ENCODE measurements at places on chromosomes 7 and 10.
A peak's percentile ranks its signal among the peaks of the same experiment; 100 is the strongest.

GRCh38 chr7:325051-325798, 35.3 kb downstream of the FOXL3 start:
- no peak for DNase-seq

DNA sequence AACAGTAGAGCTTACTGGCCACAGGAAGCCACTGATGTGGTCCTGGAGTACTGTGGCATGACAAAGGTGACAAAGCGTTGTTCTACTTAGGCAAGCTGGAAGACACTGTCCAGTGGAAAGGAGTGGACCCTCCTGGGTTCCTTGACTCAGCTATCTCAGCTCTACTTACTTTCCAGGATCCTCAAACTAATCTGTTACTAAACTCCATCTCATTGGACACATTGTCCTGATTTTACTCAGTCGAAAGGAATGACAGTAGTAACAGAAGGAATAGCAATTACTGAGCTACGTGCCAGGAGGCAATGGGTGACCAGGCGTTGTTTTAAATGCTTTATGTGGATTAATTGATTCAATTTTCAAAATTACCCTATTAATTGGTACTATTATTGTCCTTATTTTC, 41.6 kb downstream of the ABLIM1 start:
- DNase-seq: no peak

GRCh38 chr7:133724694-133725093, 402.4 kb upstream of the LRGUK start:
- no peak for DNase-seq

- DNase-seq: no peak
Observed at GRCh38 chr7:83362871-83363550, 200.3 kb upstream of the PCLO start.

GRCh38 chr10:21705828-21706176, 171.8 kb downstream of the MLLT10 start:
- no peak for DNase-seq

DNA sequence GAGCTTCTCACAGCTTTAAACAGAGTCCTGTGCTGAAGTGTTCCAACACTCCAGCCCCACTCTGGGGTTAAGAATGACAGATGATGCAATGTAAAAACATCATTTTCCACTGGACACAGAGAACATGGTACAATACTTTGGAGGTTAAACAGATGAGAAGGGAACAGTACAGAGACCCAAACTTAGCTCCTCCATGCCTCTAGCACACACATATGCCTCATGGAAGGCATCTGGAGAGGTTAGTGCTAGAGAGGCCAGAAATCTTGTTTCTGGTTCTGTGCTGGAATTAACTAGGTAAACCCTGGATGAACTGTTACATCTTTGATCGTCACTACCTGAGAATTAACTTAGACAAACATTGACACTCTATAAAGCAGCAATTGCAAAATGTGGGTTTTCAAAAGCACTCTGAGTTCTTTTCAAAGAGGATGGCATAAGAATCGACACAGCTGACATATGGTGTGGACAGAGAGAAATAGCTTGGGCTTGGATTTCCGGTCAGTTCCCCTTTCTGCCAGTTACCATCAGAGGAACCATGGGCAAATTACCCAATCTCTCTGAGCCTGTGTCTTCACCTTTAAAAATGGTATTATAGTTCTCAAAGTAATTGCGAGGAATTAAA, 81.9 kb downstream of the KCNMA1 start:
- no peak for DNase-seq

- DNase-seq: no peak
Observed at GRCh38 chr7:102208826-102209225, 77.8 kb upstream of the SH2B2 start.

GRCh38 chr7:151796091-151796870, 80.6 kb downstream of the PRKAG2 start:
- no peak for DNase-seq

DNA sequence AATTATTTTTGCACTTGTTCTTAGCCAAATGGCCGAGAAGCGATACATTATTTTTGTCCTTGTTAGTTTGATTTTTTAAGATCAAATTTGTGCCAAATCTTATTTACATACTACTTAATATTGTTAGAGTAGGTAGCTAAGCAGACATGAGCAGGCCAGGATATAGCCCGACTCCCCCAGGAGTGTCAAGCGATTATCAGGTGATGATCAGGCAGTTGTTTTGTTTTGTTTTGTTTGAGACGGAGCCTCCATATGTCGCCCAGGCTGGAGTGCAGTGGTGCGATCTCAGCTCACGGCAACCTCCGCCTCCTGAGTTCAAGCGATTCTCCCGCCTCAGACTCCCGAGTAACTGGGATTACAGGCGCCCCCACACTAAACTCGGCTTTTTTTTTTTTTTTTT, 71.1 kb downstream of the LYZL2 start:
- no peak for DNase-seq

DNA sequence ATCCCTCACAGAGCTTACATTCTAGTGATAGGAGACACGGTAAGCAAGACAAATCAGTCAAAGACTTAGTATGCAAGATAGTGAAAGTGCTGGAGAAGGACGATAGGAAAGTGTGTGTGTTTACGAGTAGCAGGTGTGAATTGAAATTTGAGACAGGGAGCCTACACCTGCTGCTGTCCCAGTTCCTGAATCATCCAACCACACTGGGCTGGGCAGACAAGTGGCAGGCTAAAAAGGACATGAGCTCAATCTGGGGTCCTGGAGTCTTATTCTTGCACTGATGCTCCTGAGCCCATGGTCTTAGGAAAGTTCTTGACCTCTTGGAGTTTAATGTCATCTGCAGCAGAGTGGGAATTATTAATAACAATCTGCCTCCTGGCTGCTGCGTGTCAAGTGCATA, 16.2 kb downstream of the RBP3 start:
- DNase-seq: no peak

- DNase-seq: no peak
Observed at GRCh38 chr7:149253665-149254064, 8.3 kb upstream of the ZNF783 start.

DNA sequence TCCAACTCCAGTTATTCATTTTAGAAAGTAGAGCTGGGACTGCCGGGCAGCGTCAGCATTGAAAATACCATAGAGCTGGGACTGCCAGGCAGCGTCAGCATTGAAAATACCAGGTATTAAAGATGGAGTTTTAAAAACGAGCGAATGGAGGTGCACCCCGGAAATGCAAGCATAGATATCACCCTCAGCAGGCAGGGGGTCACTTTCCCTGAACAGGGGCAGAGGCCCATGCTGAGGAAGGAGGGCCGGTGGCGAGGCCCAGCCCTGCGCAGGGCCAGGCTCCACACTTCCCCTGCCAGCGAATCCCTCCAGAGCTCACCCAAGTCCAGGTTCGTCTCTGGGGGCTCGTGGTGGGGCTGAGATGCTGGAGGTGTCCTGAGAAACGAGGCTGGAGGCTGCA, 84.8 kb upstream of the DIP2C start:
- no peak for DNase-seq

GRCh38 chr10:64508029-64508661, 986.9 kb downstream of the REEP3 start:
- DNase-seq: no peak

DNA sequence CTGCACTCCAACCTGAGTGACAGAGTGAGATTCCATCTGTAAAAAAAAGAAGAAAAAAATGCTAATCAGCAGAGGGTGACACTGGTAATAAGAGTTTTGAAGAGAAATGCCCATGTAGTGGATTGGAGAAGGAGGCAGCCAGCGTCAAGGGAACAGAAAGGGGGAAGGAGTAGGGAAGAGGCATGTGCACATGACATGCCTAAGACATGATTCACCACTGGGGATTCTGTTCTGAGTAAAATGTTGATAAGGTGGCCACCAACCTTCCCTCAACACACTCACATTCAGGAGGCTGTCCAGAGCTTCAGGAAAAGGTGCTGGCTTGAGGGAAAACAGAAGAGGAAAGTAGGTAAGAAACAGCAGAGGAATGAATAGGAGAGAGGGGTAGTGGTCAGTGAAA, 39.9 kb downstream of the AKR1D1 start:
- no peak for DNase-seq

GRCh38 chr7:107690611-107691010, 30.0 kb downstream of the SLC26A4 start:
- no peak for DNase-seq

DNA sequence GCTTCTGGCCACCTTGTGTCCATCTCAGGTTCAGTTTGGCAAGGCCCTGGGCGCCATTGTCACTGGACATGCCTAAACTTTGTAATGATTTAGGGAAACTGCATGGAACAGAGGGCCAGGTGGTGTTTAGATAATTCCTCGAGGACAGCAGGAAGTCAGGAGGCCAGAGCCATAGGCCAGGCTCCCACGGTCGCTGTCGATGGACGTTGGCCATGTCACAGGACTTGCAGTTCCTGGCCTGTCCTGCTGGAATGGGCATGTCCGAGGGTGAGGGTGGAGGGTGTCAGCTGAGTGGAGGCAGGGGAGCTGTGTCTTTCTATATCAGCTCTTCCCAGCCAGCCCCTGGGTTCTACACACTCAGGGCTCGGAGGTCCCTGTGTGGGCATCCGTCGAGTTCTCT, 107.9 kb upstream of the MACROH2A2 start:
- DNase-seq: no peak

DNA sequence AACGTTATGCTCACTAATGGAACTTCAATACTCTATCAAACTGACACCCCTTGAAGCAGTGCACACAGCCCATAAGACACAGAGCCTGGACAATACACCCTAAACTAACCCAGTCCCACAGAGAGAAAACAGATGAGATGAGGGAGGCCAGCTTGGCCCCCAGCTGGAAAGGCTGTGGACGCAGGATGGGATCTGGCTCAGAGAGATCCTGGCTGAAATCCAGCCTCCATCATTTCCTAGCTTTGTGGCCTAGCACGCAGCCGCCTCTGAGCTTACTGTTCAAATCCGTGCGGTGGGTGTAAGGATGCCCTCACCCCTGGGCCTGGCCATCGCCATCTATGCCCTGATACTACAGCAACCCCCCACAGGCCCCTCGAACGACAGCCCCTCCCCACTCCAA, 32.7 kb downstream of the SNX8 start:
- no peak for DNase-seq

- no peak for DNase-seq
Observed at GRCh38 chr10:8047452-8048280, 6.8 kb upstream of the GATA3 start.

DNA sequence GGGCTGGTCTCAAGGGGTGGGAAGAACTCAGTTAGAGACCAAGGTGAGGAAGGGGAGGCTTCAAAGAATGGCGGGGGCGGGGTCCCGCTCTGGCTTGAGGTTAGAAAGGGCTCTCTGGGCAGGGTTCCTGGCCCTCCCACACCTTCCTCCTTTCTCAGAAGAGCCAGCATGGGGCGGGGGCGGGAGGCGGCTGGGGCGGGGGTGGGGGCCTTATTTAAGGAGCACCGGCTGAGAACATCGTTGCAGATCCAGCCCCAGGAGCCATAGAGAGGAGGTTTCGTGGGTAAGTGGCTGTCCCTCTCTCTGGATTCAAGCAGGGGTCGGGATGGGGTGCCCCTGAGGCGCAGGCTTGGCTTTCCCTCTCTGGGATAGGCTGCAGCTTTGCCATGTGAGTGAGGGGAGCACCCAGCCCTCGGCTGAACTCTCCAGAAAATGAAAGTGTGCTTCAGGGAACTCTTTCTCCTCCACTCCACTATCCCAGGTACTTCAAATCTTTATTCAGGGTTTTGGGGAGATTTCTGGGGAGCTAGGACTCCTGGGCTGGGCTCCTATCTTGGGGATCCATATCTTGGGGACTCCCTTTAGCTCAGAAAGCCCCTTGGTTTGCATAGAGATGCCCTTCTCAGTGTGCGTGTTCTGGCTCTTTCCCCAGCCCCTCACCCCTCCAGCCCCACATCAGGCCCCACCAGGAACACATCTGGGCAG, 3.3 kb upstream of the CUEDC2 start:
- DNase-seq: no peak

DNA sequence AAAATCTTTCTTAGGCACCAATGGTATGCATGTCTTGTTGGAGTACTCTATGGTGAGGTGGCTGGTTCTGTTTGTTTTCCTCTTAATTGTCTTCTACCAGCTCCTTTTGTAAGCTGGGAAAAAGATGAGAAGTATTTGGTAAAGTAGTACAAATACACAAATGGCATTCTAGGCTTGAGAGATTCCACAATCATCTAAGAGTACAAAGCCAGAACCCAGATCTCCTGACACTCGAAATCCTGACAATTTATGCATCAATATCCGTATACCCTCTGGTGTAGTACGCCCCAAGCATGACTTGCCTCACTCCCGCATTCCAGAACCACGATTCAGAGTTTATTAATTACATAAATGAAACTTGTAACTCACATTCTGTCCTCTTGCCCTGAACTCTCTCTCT, 43.5 kb downstream of the CDCA7L start:
- no peak for DNase-seq

GRCh38 chr10:103757531-103758293, 97.7 kb downstream of the SH3PXD2A start:
- DNase-seq: peak; percentile 47

- DNase-seq: peak; percentile 61
Observed at GRCh38 chr7:6640246-6640721, 3.2 kb downstream of the ZNF316 start.

- DNase-seq: no peak
Observed at GRCh38 chr7:10034843-10035556, 938.7 kb upstream of the PHF14 start.

- DNase-seq: no peak
Observed at GRCh38 chr10:60389413-60390025, at the start of gene ANK3. Gene ANK3 (minus strand): TSS chr10:60389875. CDS start chr10:60389538, 337 bp downstream.

- DNase-seq: no peak
Observed at GRCh38 chr7:42235741-42236161, 1.3 kb downstream of the GLI3 start.

- no peak for DNase-seq
Observed at GRCh38 chr10:80458263-80458625, 4.1 kb downstream of the TSPAN14 start.

- DNase-seq: no peak
Observed at GRCh38 chr10:28047061-28047460, 48.2 kb upstream of the ODAD2 start.

DNA sequence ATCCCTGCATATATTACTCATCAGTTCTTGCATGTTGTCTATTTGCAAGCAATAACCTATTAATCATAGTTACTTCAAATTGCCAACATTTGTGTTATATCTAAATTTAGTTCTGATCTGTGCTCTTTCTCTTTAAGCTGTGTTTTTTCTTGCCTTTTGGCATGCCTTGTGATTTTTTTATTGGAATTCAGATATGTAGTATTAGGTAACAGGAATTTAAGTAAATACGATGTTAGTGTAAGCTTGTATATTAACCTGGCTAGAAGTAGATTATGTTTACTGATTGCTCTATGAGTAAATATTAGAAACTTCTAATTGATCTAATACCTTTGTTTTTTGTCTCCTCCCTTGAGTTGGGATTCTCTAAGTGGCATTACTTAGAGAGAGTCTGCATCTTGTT, 718.9 kb upstream of the POT1 start:
- DNase-seq: no peak
